ENCODE measurements at places on chromosomes 13 and 19.

- DNase-seq, result no peak
These were observed 2.3 kb downstream of the MYH14 start for GRCh38 chr19:50205681-50206138.

DNA sequence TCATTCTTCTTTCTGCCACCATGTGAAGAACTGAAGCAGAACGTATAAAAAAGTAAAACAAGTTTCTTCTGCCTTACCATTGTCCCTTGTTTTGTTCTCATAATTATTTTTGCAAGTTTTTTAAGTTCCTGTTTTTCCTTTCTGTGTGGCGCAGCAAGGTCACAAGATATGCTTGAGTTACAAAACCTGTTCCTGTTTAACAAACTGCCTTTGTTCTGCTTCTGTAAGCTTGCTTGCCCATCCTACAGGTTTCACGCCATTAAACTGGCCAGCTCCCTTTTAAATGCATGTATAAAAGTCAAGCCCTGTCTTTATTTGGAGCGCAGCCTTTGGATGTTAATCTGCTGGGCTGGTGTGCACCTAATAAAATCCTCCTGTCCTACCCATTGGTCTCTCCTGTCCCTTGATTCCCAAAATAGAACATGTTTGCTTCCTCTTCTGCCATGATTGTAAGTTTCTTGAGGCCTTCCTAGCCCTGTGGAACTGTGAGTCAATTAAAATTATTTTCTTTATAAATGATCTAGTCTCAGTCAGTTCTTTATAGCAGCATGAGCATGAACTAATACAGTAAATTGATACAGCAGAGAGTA is 1115.4 kb downstream of the SLITRK1 start:
- no peak for DNase-seq

GRCh38 chr13:21402586-21403307 is 56.4 kb downstream of the ZDHHC20 start:
- DNase-seq, result no peak

DNA sequence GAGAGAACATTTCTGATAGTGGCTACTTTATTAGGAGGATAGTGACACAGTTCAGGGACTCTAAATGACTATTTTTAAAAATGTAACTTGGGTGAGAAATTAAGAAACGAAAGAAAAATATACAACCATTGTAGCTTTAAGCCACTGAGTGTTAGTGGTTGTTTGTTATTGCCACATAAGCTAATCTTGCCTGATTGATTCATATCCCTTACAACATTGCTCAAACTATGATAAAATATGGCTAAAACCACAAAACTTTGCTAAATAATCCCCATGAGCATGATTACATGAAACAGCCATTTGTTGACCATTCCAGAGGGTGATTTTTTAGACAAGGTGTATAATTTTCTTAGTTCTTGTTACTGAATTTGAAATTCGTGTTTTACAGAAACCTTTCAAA is 343.4 kb downstream of the SLITRK5 start:
- no peak for DNase-seq

GRCh38 chr13:73578251-73578875 is 519.6 kb downstream of the KLF5 start:
- no peak for DNase-seq
